ENCODE measurements at places on chromosomes 12 and 14. TPM values are rescaled to one million over a fixed set of nuclear protein-coding genes. Genes with fewer than 3 reads are reported as not detected.

The KRT83 gene
- not detected for total RNA-seq

The NKX2-1 gene
- total RNA-seq = not detected

The KRT75 gene
- total RNA-seq = not detected

The TPH2 gene
- total RNA-seq = not detected

The ALG10 gene
- 25.7 TPM for total RNA-seq

Measured in activated T-cell treated with anti-CD3 and anti-CD28 coated beads, Interleukin-2, amount 50 U/mL, for 72 hours (primary cell).